Stimulated activated CD8-positive, alpha-beta memory T cell treated with anti-CD3 and anti-CD28 coated beads, Interleukin-2, amount 100 ng/mL, for 1 hour (primary cell): ENCODE measurements at places on chromosomes 7 and 10.

GRCh38 chr10:52664629-52665028 lies 108.0 kb downstream of the MBL2 start:
- DNase-seq: no peak

DNA sequence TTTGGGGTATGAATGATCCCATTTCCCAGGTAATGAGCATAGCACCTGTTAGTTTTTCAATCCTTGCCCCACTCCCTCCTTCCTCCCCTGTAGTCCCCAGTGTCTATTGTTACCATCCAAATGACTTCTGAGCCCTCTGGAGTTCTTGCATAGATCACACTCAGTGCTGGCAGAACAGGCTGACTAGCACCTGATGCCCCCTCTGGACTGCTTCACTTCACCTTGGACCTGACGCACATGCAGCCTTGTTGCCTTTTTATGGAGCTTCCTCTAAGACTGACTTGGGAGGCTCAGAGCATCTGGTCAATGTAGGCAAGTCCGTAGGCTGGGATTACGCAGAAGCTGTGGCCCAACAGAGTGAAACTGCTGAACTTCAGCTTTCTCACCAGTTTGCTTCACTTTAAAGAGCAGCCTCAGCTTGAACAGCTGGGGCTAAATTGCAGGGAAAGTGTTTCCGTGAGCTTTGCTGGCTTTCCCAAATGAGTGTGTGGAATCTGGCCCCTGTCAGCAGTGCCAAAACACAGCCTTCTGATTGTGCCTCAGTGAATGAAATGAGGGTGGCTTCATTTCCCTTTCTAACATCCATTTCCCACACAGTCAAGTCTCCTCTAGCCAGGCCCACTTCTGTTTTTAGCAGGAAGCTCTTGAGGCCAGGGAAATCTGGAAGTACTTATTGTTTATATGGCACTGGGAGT lies 48.5 kb downstream of the NXPH1 start:
- DNase-seq: no peak

- DNase-seq: no peak
Measured at GRCh38 chr10:80118669-80119068, 13.9 kb upstream of the PLAC9 start.

GRCh38 chr10:119418362-119418761 lies 124.2 kb downstream of the RGS10 start:
- DNase-seq: no peak

DNA sequence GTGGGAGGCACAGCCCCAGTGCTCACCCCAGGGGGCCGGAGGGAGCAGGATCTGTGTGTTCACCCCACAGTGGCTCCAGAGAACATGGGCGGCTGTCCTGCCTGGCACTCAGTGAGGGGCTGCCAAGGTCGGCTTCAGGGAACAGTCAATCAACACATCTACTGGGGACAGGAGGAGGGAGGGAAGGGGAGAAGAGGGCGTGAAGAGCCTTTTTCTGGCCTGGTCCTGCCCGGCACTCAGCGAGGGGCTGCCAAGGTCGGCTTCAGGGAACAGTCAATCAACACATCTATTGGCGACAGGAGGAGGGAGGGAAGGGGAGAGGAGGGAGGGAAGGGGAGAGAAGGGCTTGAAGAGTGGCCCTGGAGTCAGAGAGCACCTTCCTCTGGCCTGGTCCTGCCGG lies 184.9 kb downstream of the ADARB2 start:
- DNase-seq: no peak

DNA sequence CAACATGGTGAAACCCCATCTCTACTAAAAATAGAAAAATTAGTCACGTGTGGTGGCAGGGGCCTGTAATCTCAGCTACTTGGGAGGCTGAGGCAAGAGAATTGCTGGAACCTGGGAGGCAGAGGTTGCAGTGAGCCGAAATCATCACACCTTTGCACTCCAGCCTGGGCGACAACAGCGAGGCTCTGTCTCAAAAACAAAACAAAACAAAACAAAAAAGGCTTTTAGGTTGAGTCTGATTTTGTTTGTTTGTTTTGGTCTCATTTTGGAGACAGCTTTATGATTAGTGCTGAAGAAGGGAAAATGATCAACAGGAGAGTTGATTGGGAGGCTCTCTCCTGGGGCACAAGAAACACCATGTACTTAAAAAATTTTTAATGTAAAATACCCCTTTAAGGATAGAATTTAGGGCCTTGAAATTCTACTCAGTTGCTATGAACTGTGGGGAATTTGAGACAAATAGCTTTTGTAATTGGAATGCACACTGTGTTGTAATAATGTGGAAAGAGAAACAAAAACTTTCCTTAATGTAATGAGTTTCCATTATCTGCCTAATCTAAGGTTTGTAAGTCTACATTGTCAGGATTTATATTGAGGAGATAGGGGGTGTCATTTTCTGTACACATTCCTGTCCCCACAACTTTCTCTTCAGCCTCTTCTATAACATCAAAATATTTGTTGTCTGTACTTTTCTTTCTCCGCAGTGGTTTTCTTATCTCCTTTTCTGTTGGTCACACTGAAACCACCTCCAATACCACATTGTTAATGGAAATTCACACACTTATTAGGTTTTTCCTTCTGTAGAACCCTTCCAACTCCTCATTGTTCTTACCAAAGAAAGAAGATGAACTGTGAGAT lies 41.3 kb downstream of the ARID5B start:
- DNase-seq: no peak

DNA sequence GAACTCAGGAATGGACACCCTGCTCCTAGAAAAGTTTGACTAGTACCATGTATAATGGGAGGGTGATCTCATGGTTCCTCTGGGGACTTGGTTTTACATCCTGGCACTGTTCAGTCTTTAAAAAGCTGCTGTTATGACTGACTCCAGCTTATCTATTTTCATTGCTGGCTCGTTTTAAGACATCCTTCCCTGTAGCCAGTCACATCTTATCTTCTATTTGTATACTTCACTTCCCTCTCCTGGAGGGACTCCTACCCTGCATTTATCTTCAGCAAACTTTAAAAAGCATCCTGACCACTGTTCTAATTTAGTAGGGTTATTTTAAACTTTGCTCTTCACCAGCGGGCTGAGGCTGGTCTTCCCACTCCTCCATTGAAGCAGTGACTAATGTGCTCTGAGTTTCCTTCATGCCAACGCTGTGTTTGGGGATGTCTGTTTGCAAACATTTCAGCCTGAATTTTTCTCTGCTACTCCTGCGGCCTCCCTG lies 72.9 kb upstream of the ARMC3 start:
- DNase-seq: no peak

- DNase-seq: peak; percentile 39
Measured at GRCh38 chr10:77877441-77878344, 48.9 kb downstream of the DLG5 start.

GRCh38 chr7:108452707-108453106 lies 3.5 kb downstream of the NRCAM start:
- no peak for DNase-seq

DNA sequence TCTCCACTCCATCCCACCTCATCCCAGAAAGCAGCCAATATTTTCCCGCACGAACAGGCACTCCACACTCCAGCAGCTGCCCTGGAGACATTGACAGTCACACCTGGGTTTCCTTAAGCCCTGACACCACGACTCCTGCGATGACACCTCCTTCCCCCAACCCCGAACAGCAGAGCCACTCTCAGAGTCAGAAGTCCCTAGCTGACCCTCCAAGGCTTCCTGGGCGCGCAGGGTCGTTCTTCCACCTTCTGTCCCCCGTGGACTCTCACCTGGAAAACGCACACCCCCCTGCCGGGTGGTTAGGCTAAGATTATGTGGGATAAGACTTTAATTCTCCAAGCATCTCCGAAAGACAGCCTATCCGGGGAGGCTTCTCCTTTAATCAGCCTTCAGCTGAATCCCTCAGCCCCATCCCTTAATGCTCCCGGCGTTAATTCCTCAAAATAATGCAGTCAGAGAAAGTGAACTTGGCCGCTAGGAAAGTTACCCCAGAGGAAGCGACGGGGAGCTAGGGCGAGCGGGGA lies 1.1 kb downstream of the DENND11 start:
- no peak for DNase-seq
